Dorsolateral prefrontal cortex (tissue), 122 donors: ENCODE measurements at places on chromosomes 6 and 20. TPM values are rescaled to one million over a fixed set of nuclear protein-coding genes. Genes with fewer than 3 reads are reported as not detected.

The CTSZ gene
- 54.9 TPM for total RNA-seq

DNA sequence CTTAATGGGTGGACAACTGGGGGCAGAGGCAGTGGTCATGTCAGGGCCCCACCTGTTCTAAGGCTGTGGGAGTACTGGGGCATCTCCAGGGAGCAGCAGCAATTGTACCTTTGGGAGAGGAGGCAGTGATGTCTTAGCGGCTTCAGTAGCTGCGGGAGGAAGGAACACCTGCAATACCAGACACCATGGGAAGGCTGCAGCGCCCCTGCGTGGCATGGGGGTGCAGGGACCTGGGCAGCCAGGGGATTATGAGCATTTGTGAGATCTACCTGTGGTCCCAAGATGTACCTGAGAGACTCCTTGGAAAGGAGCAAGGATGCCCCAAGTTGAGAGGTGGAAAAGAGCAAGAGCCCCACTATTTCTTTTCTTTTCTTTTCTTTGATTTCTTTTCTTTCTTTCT lies 112.1 kb upstream of the GPR6 start:
- no peak for DNase-seq

DNA sequence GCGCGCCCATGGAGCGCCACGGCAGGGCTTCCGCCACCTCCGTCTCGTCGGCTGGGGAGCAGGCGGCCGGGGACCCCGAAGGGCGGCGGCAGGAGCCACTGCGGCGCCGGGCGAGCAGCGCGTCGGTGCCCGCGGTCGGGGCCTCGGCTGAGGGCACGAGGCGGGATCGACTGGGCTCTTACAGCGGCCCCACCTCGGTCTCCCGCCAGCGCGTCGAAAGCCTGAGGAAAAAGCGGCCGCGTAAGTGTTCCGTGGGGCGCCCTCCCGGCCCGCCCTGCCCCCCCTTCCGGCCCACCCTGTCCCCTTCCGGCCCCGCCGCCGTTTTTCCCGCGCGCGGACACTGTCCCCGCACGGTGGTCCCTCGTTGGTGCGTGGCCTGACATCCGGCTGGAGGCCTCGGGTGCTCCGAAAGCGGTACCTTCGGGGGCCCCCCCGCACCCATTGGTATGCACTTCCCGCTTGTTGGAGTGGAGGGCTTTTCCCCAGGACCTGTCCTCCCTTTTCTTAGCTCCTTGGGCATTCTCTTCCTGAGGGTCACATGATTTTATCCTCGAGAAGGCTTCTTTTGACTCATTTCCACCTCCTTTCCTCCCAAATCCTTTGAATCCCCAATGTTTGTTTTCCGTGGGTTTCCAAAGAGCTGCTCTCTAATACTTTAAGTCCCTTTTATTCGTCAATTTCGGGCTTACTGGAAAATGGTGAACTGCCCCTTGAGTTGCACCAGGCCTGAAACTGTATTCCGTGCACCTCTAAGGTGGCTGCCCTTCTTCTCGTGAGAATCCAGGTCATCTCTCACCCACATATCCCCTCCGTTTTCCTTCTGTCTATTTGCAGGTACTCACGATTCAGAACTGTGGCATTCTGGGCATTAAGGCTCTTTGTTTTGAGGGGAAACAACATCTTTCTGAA lies 556 bp downstream of the PANK2 start:
- no peak for DNase-seq

GRCh38 chr6:132713352-132714134 lies at the start of gene VNN1:
TSS of gene VNN1 (minus strand) at chr6:132714055. CDS start at chr6:132714035, 20 bp downstream.
- DNase-seq, result no peak

The CALHM6 gene
- total RNA-seq, result 0.74 TPM

The TBXT gene
- total RNA-seq, result not detected
